ENCODE measurements at places on chromosomes 1 and 21. TPM values are rescaled to one million over a fixed set of nuclear protein-coding genes. Genes with fewer than 3 reads are reported as not detected.

The SPATA46 gene
- total RNA-seq: not detected

The KIF17 gene
- 0.60 TPM for total RNA-seq

The IKBKE gene
- total RNA-seq: 7.5 TPM

The IGSF21 gene
- not detected for total RNA-seq

The OVAAL gene
- not detected for total RNA-seq
